Glomerular endothelial cell (primary cell): ENCODE measurements at places on chromosomes 16 and 17. TPM values are rescaled to one million over a fixed set of nuclear protein-coding genes. Genes with fewer than 3 reads are reported as not detected.

GRCh38 chr16:88121886-88122580 is 170.8 kb downstream of the BANP start:
- no peak for DNase-seq

GRCh38 chr16:23436951-23437350 is 16.0 kb downstream of the COG7 start:
- DNase-seq, result no peak

- no peak for DNase-seq
Observed at GRCh38 chr16:85641776-85642176, 28.7 kb downstream of the GSE1 start.

- DNase-seq, result no peak
Observed at GRCh38 chr16:58753711-58754134, 19.6 kb upstream of the GOT2 start.

DNA sequence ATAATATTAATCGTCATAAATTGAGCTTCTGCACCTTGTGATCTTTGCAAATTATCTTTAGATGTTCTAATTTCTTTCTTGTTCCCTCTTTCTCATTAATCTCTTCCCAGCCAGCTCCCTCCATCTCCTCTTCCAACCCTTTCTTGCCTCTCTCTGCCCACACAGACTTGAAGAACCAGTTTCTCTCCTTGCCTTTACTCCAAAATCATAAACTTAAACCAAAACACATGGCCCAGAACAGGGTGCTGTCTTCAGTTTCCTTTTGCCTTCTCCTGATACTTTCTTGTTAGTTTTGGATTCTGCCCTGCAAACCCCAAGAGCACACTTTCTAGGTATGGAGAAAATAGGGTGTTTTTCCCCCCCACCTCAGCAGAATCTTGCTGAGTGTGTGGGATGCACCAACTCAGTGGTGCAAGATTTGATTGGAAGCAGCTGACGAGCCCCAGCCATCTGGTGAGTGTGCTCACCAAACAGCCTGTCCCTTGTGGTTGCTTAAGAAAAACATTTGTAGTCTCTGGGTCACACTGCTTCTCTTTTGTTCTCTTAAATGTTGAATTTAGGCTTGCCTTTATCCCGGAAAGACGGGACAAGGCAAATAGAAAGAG is 175.8 kb upstream of the MAF start:
- no peak for DNase-seq

DNA sequence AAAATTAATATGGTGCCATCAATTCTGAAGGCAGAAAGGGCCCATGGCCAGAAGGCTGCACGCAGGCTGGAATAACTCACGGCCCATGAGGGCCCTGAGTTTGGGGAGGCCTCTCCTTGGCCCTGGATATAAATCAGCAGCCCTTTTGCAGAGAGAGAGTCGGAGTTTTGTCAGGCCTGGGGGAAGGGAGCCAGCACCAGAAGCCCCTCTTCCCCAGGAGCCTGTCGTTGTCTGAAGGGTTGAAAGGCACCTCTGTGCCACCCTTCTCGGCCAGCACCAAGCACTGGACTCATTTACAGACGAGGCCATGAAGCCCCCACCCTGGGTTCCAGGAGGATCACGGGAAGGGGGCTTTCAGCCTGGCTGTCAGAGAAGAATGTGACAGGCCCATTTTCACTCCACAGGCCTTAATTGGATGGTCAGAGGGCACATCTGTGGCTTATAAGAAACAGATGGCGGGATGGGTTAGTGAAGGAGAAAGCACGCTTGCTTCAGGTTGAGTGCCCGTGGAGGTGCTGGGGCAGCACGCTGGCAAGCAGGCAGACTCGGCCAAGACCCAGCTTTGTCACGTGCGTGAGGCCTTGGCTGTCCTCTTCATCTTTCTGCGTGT is 140.6 kb downstream of the CLEC16A start:
- DNase-seq, result no peak

DNA sequence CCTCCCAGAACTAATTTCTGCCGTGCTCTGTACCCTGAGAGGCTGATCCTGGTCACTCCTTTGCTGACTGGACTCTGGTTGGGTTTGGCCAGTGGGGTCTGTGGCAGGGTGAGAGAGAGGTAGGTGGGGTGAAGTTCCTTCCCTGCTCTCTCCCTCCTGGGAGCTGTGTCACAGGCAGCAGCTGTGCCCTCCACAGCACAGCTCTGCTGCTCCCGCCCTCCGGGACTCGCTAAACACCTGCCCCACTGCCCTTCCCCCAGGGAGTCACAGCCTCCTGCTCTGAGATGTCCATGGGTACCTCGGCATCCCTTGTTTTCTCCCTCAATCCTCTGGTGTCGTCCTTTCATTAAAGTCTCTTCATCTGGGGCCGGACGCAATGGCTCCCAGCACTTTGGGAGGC is 66.4 kb downstream of the SRCIN1 start:
- DNase-seq, result no peak

DNA sequence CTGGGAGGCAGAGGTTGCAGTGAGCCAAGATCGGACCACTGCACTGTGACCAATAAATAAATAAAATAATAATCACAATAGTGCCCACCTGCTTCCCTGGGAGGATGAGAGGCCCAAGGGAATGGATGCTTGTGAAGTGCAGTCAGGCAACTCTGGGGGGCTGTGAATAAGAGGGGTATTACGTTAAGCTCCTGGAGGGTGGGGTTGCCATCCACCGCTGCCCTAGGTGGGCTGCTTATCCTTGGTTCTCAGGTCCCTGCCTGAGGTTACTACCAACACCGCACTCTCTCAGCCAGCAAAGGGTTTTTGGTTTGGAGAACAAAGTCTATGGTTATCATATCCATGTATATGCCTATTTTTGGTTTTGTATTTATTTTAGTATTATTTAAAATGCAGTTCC is 48.6 kb upstream of the CBFA2T3 start:
- no peak for DNase-seq

DNA sequence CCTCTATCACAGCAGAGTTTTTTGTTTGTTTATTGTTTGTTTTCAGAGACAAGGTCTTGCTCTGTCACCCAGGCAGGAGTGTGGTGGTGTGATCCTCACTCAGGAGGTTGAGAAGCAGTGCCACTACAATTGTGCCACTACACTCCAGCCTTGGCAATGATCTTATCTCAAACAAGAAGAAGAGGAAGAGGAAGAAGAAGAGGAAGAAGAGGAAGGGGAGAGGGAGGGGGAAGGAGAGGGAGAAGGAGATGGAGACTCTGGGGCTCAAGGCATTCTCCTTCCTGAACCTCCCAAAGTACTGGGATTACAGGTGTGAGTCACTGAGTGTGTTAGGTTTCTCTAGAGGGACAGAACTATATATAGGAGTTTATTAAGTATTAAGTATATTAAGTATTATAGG is 17.1 kb upstream of the C17orf58 start:
- DNase-seq, result no peak

DNA sequence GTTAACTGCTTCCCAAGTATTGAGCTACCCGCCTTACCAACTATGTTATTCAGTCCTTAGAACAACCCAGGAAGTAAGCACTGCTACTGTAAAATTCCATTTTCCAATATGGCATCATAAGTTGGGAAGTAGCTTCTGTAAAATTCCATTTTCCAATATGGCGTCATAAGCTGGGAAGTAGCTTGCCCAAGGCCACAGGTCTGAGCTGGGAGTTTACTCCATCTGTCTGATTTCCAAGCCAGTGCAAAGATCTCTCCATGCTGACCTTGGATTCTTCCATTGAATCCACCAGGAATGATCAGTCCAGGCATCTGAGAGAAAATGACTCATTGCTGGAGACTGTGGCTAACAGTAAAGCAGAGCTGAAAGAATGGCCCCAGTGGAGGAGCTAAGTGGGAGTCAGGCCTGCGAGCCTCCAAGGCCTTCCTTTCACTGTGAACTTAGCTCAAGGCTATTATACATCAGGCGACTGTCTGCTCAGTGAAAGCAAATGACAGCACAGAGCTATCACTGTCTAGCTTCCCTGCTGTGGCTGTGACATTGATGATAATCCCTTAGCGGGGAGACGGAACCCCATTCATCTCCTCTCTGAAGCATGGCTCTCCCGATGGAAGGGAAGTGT is 430.4 kb downstream of the HAPSTR1 start:
- no peak for DNase-seq

DNA sequence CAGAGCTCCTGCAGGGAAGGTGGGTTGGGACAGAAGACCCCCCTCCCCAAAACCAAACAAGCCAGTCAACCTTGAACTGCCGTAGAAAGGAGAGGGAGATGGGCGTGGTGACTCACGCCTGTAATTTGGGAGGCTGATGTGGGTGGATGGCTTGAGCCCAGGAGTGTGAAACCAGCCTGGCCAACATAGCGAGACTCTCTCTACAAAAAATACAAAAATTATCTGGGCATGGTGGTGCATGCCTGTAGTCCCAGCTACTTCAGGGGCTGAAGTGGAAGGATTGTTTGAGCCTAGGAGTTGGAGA is 42.1 kb downstream of the NT5M start:
- no peak for DNase-seq

DNA sequence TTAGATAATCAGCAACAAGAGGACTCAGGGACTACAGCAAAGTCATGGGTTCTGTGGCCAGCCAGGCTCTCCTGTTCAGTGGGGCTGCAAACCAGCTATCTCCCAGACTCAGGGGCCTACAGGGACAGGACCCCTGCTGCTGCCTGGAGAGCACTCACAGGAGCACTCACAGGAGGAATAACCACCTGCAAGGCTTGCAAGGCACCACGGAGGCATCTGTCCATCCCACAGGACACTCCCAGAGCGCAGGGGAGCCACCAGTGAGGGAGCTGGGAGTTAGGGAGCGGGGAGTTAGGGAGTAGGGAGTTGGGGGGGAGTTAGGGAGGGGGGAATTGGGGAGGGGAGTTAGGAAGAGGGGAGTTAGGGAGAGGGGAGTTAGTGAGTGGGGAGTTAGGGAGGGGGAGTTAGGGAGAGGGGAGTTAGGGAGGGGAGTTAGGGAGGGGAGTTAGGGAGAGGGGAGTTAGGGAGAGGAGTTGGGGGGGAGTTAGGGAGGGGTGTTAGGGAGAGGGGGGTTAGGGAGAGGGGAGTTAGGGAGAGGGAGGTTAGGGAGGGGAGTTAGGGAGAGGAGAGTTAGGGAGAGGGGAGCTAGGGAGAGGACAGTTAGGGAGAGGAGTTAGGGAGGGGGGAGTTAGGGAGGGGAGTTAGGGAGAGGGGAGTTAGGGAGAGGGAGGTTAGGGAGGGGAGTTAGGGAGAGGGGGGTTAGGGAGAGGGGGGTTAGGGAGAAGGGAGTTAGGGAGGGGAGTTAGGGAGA is 5.7 kb downstream of the CANT1 start:
- DNase-seq, result no peak

GRCh38 chr17:43416998-43417890 is 18.5 kb downstream of the ARL4D start:
- no peak for DNase-seq

GRCh38 chr16:85394456-85395206 is 218.5 kb upstream of the GSE1 start:
- no peak for DNase-seq

GRCh38 chr16:66427871-66428681 is 981 bp downstream of the BEAN1 start:
- no peak for DNase-seq

DNA sequence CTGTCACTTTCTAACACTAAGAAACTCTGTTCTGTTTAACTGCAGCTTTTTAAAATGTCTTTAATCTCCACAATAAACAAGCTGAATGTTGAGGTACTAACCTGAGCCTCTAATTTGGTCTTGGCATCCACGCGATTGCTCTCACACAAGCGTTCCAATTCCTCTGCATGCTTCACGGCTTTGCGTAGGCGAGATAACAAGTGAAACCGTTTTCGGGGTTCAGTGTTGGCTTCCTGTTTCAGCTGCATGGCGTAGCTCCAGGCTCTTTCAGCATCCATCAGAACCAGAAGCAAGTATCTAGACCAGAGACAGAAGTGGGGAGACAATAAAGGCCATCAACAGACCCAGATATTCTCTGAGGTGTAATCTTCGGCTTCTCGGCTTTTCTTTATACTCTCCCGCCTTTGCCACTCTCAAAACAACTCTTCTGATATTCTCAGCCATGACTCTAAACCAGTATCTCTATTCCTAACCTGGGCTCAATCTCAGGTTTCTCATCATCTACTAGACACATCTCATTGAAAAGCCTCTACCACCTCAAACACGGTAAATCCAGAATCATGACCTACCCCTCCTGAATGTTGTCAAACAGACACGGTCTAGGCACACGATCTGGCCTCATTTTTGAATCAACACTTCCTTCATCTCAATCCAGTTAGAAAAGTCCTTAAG is 8.3 kb downstream of the SRP68 start:
- DNase-seq, result no peak

The CLEC19A gene
- not detected in 2 replicates for total RNA-seq

The ASPA gene
- total RNA-seq, result not detected in 2 replicates

The FBXL19 gene
- total RNA-seq, result 29.5 and 29.9 TPM in 2 replicates

The CIITA gene
- total RNA-seq, result 0.19 and 0.93 TPM in 2 replicates

The APOBR gene
- not detected in 2 replicates for total RNA-seq

The PPP1R1B gene
- not detected in 2 replicates for total RNA-seq

The GRB7 gene
- total RNA-seq, result not detected in 2 replicates

The CDH8 gene
- 0.24 and 1.5 TPM in 2 replicates for total RNA-seq

The MSLN gene
- 2.1 and 2.4 TPM in 2 replicates for total RNA-seq
